GM23248 (cell line): ENCODE measurements at places on chromosomes 1 and 21.
A peak's percentile ranks its signal among the peaks of the same experiment; 100 is the strongest.

GRCh38 chr1:4395676-4396075, 258.7 kb upstream of the AJAP1 start:
- no peak for DNase-seq

- DNase-seq = no peak
Measured at GRCh38 chr1:161069241-161069640, 450 bp downstream of the ARHGAP30 start.

DNA sequence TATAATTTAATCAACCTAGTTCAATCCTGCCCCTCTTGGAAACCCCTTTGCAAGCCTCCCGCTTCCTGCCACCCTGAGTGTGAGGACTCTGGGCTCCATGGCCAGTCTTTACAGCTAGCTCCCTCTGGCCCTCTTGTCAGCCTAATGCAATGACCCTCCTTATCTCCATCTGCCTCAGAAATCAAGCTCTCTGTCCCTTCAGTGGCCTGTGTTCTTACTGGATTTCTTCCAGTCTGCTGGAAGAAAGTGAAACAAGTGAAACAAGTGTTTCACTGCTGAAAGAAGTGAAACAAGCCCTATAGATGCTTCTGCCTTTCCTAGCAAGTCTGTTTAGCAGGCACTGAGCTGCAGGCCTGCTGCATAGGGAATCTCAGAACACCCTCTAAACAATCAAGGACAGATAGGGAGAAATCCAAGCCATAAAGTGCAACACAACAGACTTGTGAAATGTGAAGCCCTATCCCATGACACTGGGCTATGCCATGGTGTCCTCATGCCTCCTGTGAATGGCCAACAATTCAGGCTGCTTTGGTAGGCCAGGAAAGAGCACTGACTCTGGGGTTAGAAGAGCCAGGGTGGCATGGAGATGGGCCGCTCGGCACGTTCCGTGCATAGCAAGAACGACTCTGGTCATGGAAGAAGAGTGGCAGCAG, 55.9 kb downstream of the FAM163A start:
- DNase-seq = no peak

DNA sequence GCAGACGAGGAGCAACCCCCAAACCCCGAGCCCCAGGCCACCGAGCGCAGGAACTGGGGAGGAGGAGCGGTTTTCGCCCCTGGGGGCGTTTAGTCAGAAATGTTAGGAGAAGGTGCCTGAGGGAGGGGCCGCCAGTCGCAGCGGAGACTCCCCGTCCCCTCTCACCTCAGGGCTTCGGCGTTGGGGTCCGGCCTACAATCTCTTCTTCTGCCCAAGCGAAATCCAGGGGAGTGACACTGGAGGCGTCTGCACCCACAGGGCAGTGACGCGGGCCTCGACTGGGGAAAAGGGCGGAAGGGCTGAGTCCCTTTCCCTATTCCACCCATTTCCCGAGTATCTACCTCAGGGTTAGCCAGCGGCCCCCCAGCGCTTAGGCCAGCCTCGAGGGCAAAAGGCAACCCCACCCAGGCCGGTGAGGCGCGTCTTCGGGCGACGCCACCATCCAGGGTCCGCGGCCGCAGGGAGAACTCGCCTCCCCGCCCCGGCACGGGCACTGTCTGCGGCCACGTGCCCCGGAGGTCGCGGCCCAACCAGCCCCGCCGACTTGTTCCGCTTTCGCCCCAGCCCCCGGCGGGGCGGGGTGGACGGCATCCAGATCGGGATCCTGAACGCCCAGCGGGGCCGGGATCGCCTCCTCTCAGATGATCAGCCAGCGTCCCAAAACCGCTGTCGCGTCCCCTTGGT, 118.7 kb upstream of the BARHL2 start:
- DNase-seq = peak; percentile 14

DNA sequence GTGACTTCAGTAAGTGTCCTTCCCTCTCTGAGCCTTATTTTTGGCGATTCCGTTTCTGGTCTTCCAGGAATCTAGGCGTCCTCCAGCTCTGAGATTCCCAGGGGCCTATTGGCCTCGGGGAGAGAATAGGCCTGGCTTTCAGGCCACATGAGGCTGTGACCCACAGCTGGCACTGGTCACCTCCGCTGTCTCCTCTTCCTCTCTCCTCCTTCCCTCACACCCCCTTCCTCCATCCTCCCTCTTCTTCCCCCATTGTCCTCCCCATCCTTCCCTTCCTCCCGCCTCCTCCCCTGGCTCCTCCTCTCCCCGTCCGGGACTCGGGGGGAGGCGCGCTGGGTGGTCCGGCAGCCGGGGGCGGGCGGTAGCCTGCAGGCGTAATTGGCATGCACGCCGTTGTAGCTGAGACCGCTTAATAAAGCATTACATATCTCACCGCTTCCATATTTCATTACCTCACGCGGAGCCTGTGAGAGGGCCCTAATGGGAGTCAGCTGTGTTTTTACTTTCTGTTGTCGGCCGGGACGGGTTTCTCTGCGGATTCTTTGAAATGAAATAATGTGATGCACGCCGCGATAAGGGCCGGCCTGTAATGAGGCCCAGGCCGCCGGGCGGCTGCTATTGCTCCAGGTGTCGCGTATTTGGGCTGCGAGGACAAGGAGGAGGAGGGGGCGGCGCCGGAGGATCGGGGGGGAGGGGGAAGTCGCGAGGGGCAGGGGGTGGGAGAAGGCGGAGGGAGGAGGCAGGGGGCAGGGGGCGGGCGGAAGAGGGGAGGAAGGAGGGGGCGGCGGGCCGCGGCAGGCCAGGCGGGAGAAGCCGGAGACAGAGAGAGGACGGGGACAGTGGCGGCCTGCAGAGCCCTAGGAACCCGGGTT, 95.3 kb downstream of the FOXD2 start:
- peak; percentile 76 for DNase-seq

GRCh38 chr21:39016740-39017315, 166.4 kb downstream of the PSMG1 start:
- no peak for DNase-seq

GRCh38 chr1:234573711-234574299, 36.2 kb downstream of the IRF2BP2 start:
- DNase-seq = peak; percentile 44

DNA sequence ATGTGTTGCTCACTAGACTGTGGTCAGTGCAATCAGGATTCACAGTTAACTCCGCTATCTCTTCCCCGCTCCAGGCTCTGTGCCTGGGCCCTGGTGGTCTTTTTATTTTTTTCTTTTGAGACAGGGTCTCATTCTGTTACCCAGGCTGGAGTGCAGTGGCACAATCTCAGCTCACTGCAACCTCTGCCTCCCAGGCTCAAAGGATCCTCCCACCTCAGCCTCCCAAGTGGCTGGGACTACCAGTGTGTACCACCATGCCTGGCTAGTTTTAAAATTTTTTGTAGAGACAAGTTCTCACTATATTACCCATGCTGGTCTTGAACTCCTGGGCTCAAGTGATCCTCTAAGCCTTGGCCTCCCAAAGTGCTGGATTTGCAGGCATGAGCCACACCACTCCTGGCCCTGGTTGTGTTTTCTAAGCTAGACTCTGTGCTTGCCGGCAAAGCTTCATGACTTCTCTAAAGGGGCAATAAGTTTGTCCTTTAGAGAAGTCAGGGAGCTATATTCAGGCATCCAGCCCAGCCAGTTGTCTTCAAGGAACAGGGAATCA, 1.4 kb downstream of the RCSD1 start:
- no peak for DNase-seq
